ENCODE measurements at places on chromosomes 4 and X. TPM values are rescaled to one million over a fixed set of nuclear protein-coding genes. Genes with fewer than 3 reads are reported as not detected.

The SULT1E1 gene
- total RNA-seq: not detected

- H3K36me3 ChIP-seq: no peaks in the 10 kb centered on the region
- no peaks in the 10 kb centered on the region for H3K4me1 ChIP-seq
- no peak for DNase-seq
- H3K4me3 ChIP-seq: no peak overlapping the region
Observed at GRCh38 chrX:38877366-38877765, 76.1 kb downstream of the MID1IP1 start.

GRCh38 chr4:152476796-152477195 is 59.1 kb downstream of the FBXW7 start:
- H3K27me3 ChIP-seq: no peaks in the 10 kb centered on the region
- no peak overlapping the region for H3K27ac ChIP-seq
- peaks cover 4% of the 10 kb centered on the region for H3K4me1 ChIP-seq
- no peak for DNase-seq
- H3K4me3 ChIP-seq: no peak overlapping the region

- no peak for DNase-seq
- H3K27me3 ChIP-seq: no peaks in the 10 kb centered on the region
- no peak overlapping the region for H3K4me3 ChIP-seq
- H3K36me3 ChIP-seq: no peaks in the 10 kb centered on the region
- H3K4me1 ChIP-seq: no peaks in the 10 kb centered on the region
Observed at GRCh38 chr4:176534566-176534965, 214.8 kb downstream of the SPCS3 start.

DNA sequence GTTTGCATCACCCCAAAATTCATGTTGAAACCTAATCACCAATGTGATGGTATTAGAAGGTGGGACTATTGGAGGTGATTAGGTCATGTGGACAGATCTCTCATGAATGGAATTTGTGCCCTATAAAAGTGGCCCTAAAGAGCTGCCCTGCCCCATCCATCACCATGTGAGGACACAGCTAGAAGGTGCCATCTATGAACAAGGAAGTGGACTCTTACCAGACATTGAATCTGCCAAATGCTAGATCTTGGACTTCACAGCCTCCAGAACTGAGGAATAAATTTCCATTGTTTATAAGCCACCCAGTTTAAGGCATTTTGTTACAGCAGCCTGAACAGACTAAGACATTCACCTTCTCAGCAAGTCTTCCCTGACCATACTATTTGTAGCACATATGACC is 7.5 kb downstream of the PLA2G12A start:
- no peak overlapping the region for H3K27ac ChIP-seq
- no peak overlapping the region for H3K4me3 ChIP-seq
- H3K36me3 ChIP-seq: no peaks in the 10 kb centered on the region
- H3K27me3 ChIP-seq: no peaks in the 10 kb centered on the region
- no peaks in the 10 kb centered on the region for H3K4me1 ChIP-seq

The GRIA2 gene
- 0.14 TPM for total RNA-seq

DNA sequence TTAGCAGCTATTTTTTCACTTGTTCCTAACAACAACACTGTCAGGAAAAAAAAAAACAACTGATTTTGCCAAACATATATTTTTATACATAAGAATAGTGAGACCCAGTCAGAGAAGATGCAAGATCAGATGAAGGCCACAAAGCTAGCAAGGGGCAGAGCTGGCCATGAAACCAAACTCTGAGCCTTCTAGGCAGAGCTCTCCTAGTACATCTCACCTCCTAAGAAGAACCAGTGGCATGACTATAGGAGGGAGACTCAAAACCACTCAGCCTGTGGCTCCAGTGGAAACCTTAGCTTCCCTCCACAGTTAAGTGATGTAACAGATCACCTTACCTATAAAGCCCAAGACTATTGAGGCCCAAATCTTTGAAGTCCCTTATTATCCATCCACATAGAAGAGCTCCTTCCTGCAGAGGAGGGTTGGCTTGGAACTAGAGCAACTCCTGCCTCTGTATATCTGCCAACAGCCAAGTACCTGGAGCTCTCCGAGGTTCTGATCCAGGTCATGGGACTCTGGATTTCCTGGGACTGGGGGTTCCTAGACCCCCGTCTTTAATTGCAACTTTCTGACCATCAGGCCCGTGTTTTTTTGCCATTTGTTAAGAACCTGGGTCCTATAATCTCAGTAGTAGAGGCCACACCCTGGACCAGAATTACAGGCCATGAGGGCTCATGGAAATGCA is 136.5 kb downstream of the SH3KBP1 start:
- DNase-seq: no peak
- H3K4me3 ChIP-seq: no peak overlapping the region
- no peaks in the 10 kb centered on the region for H3K36me3 ChIP-seq
- H3K27ac ChIP-seq: no peak overlapping the region

- no peaks in the 10 kb centered on the region for H3K4me1 ChIP-seq
- no peaks in the 10 kb centered on the region for H3K27me3 ChIP-seq
- H3K4me3 ChIP-seq: no peak overlapping the region
- H3K36me3 ChIP-seq: no peaks in the 10 kb centered on the region
Observed at GRCh38 chr4:141241986-141242385, 21.3 kb downstream of the ZNF330 start.

The GAGE12E gene
- total RNA-seq: not detected

DNA sequence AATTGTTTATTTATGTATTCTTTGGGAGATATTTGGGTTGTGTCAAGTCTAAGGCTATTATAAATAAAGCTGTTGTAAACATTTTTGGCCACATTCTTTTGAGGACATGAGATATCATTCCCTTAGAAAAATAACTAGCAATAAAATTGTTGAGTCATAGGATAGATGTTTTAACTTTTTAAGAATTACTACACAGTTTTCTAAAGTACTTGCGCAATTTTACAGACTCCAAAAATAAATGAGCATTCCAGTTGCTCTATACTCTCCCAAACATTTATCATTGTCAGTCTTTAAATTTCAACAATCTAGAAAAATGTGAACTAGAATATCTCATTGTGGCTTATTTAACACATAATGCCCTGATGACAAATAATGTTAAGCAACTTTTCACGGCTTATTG is 189.1 kb upstream of the ADGRL3 start:
- DNase-seq: no peak
- H3K27ac ChIP-seq: no peak overlapping the region
- no peaks in the 10 kb centered on the region for H3K36me3 ChIP-seq
- no peak overlapping the region for H3K4me3 ChIP-seq
- no peaks in the 10 kb centered on the region for H3K27me3 ChIP-seq
- no peaks in the 10 kb centered on the region for H3K4me1 ChIP-seq

The GABRG1 gene
- not detected for total RNA-seq

DNA sequence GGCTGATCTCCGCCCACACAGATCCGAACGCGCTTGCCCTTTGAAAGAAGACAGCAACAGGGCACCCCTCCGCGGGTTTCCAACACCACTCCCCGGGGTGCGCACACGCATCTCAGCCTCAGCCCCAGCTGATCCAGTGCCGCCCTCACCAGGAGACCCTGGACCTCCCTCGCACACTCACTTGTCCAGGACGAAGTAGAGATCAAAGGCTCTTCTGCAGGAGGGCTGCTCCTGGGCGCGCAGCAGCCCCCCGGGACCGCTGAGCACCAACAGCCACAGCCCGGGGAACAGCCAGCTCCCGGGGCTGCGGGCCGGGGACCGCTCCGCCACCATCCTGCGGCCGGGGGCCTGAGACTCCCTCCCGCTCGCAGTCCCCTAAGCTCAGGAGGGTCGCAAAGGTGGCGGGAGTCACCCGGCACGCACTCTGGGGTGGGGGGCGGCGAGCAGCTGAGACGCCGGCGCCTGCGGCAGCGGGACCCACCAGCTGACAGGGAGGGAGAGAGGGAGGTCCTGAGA is 743 bp downstream of the ANTXR2 start:
- no peaks in the 10 kb centered on the region for H3K27me3 ChIP-seq
- H3K4me3 ChIP-seq: peak overlapping the region; percentile 95
- peak overlapping the region; percentile 97 for H3K27ac ChIP-seq
- DNase-seq: peak; percentile 55
- H3K36me3 ChIP-seq: no peaks in the 10 kb centered on the region

The ATP1B4 gene
- not detected for total RNA-seq

DNA sequence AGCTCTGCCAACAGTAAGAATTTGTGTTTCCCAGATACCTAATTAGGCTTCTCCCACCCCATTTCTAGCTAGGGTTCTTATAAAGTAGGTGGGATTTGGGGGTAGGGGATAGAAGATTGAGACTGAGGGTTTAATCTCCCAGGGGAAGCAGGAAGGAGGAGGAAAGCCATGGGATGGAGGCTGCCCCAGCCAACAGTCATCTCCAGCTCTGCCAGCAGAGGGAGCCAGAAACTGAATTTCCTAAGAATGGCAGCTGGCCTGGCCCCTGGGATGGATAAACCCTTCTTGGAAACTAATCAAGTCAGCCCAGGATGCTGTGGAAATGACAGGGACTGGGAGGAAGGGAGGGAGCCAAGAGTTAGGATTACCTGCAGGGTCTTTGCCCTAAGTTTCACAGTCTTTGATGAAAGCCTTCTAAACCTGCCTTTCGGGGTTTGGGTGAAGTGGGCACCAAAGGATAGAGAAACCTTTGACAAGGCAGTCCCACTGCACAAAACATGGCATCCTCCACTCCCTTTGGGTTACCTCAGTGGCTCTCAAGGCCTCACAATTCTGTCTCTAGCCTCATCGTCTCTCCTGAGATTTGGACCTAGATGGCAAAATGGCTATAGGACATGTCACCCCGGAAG is 6.7 kb upstream of the ERCC6L start:
- peaks cover 4% of the 10 kb centered on the region for H3K4me1 ChIP-seq
- H3K4me3 ChIP-seq: no peak overlapping the region
- no peaks in the 10 kb centered on the region for H3K27me3 ChIP-seq
- no peaks in the 10 kb centered on the region for H3K36me3 ChIP-seq
- H3K27ac ChIP-seq: no peak overlapping the region

- H3K27me3 ChIP-seq: no peaks in the 10 kb centered on the region
- peak overlapping the region; percentile 49 for H3K4me3 ChIP-seq
- H3K4me1 ChIP-seq: peaks cover 7% of the 10 kb centered on the region
- no peak for DNase-seq
- no peaks in the 10 kb centered on the region for H3K36me3 ChIP-seq
Observed at GRCh38 chrX:71095033-71095432, 618 bp upstream of the FOXO4 start.

DNA sequence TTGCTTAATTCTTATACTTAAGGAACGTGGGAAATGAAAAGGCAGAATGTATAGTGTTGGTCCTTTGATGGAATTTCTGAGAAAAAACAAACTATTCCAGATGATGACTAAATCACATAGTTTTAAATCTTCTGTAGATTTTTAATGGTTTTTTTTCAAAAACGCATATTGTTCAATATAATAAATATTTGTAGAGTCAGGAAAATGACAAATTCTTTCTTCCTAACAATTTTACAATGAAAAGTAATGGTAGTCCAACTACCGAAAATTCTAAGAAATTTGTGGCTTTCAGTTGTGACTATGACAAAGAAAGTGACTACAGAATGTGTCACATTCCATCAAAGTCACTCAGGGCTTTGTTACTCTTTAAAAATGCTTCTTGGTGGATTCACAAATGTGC is 164.8 kb upstream of the PITX2 start:
- no peak overlapping the region for H3K4me3 ChIP-seq
- H3K27ac ChIP-seq: no peak overlapping the region
- H3K36me3 ChIP-seq: no peaks in the 10 kb centered on the region
- no peak for DNase-seq
- no peaks in the 10 kb centered on the region for H3K27me3 ChIP-seq

DNA sequence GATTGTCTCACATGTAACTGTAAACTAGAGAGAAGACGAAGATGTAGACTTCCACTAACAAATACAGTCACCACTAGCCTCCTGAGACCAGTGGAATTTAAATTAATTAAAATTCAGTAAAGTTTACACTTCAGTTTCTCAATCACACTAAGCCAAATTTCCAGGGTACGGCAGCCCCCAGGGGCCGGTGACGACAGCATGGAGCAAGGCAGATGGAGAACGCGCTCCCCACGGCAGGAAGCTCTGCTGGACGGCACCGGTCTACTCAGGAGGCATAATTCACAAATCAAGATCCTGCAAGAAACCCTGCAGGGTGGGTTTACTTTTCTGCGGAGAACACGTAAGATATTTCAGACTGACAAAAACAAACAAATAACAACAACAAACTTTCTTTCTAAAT is 80.7 kb downstream of the FAT1 start:
- no peak for DNase-seq
- H3K27me3 ChIP-seq: no peaks in the 10 kb centered on the region
- H3K4me1 ChIP-seq: peaks cover 14% of the 10 kb centered on the region

The PAGE2 gene
- not detected for total RNA-seq

DNA sequence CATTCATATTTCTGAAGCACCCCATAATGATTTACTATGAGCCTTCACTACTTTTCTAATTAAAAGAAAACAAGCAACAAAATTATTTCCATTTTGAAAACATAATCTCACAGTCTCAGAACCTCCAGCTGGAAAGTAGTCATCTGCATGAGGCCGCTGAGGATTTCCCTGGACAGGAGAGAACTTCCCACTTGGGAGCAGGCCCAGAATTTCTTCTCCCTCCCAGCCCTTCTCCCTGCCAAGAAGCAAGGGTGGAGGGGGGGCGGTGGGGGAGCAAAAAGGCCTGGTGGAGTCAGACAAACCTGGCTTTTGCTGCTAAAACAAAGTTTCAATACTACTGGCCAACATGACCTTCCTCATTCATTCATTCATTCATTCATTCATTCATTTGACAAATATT is 167.3 kb downstream of the PJA1 start:
- no peaks in the 10 kb centered on the region for H3K36me3 ChIP-seq
- peak; percentile 31 for DNase-seq
- no peak overlapping the region for H3K4me3 ChIP-seq
- H3K27me3 ChIP-seq: no peaks in the 10 kb centered on the region
- H3K4me1 ChIP-seq: peaks cover 8% of the 10 kb centered on the region
- H3K27ac ChIP-seq: peak overlapping the region; percentile 82

Measured in transverse colon (tissue), 4 donors.